Esophagus squamous epithelium (tissue), 5 donors: ENCODE measurements at places on chromosomes 7 and 10.

DNA sequence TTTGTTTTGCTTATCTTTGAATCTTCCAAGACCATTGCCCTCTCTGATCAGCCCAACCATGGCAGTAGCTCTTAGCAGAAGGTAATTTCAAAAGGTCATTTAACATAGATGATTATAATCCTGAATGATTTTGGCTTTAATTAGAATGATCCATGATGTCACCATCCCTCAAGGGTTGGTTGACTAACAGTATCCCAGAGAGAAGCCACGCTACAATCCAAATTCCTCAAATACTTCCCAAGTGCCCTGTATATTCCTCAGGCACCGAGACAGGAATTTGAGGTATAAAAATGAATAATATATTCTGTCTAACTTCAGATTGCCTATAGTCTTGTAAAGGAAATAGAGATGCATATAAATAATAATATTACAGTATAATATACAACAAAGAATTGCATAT is 42.1 kb upstream of the TMEM196 start:
- DNase-seq, result no peak

DNA sequence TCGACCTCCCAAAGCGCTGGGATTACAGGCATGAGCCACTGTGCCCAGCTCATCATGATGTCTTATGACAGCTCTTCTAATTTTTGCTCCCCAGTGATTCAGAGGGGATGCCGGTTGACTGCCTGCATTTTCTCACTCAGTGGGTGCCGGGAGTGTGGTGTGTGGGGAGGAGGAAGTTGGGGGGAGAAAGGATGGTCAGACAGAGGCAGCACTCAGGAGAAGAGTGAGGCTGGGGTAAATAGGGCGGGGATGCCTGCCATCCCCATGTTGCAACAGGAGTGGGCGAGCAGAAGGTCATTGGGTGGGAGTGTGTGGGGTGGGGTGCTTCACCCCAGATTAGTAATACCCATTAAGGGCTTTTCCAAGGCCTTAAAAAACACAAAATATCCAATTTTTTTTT is 3.5 kb upstream of the CCL24 start:
- no peak for DNase-seq

- DNase-seq, result no peak
Measured at GRCh38 chr7:141463986-141464385, 87.2 kb upstream of the AGK start.

- DNase-seq, result no peak
Measured at GRCh38 chr10:132838346-132838970, 52.5 kb upstream of the NKX6-2 start.

DNA sequence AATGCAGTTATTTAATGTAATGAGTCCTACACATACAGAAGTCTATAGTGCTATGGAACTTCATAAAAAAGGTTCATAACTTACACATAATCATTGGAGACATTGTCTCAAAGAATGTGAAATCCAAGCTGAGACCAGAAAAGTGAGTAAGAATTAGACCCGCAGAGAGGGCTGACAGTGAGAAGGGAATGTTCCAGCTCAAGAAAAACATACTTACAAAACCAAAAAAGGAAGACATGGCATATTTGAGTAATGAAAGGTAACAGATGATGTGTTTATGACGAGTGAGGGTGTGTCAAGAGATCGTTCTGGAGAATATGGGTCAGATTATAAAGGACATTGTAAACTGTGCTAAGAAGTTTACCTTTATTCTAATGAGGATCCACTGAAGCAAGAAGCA is 566.5 kb downstream of the ATRNL1 start:
- no peak for DNase-seq

- no peak for DNase-seq
Measured at GRCh38 chr7:28981161-28981465, 23.0 kb upstream of the TRIL start.

DNA sequence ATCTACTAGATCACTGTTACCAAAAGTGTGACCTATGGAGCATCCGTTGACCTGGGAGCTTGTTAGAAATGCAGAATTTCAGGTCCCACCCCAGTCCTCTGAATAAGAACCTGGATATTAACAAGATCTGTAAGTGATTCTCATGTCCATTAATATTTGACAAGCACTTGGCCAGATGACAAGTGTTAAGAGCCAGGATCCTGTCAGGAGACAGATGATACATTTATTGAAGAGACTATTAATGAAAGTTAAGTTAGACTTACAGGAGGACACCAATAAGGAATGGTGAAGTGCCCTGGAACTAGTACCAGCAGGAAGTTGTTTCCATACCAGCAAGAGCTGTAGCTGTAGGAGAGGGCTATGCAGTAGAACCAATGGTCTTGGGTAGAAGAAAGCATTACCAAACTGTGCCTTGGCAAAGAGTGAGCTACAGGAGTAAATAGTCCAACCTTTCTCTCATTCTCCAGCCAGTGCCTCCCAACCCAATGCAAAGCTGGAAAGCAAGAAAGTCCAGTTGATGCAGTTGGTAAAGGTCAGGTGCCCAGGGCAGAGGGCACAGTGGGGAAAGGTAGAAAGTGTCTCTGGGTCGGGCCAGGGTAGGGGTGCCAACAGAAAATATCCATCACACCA is 35.3 kb upstream of the ADD3 start:
- DNase-seq, result no peak

DNA sequence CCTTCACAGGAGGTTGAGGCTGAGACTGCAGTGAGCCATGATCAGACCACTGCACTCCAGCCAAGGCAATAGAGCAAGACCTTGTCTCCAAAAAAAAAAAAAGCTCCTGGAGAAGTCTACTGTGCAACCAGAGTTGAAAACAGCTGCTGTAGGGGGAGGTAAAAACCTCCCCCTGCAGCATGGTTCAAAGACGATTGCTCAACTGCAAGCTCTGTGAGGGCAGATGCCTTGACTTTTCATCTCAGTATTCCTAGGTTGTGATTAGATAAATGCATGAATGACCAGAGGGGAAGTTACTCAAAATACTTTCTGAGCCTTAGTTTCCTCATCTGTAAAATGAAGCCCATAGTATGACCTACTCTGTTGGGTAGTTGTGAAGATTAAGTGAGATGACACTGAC is 25.0 kb upstream of the PPA1 start:
- DNase-seq, result no peak

DNA sequence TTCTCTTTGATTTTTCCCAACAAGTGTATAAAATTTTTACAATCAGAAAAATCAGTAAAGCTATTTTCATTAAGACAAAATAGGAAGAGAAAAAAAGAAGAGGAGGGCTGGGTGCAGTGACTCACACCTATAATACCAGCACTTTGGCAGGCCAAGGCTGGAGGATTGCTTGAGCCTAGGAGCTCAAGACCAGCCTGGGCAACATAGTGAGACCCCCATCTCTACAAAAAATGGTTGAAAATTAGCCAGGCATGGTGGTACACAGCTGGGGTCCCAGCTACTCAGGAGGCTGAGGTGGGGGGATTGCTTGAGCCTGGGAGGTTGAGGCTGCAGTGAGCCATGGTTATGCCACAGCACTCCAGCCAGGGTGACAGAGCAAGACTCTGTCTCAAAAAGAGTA is 172.3 kb downstream of the AKR1D1 start:
- DNase-seq, result no peak

DNA sequence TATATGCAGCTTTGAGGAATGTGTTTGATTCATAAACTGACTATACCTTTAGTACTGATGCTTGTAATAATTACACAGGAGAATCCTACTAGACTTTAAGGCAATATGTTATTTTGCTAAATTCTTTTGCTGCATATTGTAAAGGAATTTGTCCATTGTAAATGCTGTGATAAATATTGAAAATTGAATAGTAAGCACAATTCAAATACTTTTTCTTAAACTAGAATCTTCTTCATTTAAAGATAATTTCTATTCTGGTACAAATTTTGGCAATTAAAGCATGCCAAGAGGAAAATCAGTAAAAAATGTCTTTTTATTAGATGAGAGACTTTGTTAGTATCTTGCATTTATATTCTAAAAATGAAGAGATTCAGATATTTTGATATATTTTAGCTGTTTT is 45.4 kb downstream of the SMNDC1 start:
- no peak for DNase-seq

GRCh38 chr10:6194311-6194710 is 8.4 kb upstream of the PFKFB3 start:
- DNase-seq, result no peak
